ENCODE measurements at places on chromosomes 7 and 10. TPM values are rescaled to one million over a fixed set of nuclear protein-coding genes. Genes with fewer than 3 reads are reported as not detected.

- no peaks in the 10 kb centered on the region for H3K27me3 ChIP-seq
- peak; percentile 21 for DNase-seq
- no peak overlapping the region for H3K4me3 ChIP-seq
- no peaks in the 10 kb centered on the region for H3K36me3 ChIP-seq
Measured at GRCh38 chr7:103065667-103066066, 8.9 kb downstream of the FBXL13 start.

DNA sequence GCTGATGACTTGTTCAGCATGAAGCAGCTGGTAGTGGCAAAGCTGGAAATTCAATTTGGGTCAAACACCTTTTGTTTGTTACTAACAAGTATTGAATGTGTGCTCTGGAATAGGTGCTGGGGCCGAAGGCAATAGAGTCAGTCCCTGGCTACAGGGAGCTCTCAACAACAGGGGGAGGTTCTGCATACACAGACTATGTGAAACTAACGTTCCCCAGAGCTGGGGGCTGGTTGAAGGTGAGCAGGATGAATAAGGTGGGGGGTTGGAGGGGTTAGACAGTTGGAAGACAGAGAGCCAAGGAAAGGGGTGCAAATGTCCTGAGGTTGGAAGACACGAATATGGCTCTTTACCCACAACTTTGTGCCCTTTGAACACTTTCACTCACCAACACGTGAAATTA, 84.1 kb upstream of the PLPP4 start:
- peaks cover 4% of the 10 kb centered on the region for H3K27me3 ChIP-seq
- H3K36me3 ChIP-seq = no peaks in the 10 kb centered on the region
- DNase-seq = no peak

GRCh38 chr7:14800664-14801063, 101.9 kb downstream of the DGKB start:
- H3K4me1 ChIP-seq = no peaks in the 10 kb centered on the region
- no peaks in the 10 kb centered on the region for H3K27me3 ChIP-seq
- no peak overlapping the region for H3K4me3 ChIP-seq
- no peaks in the 10 kb centered on the region for H3K36me3 ChIP-seq
- DNase-seq = no peak
- no peak overlapping the region for H3K27ac ChIP-seq

Gene EGFR
- 13.5 TPM for total RNA-seq

- no peak for DNase-seq
- H3K4me3 ChIP-seq = no peak overlapping the region
- H3K36me3 ChIP-seq = no peaks in the 10 kb centered on the region
Measured at GRCh38 chr10:2772816-2773631, 294.3 kb upstream of the PFKP start.

Gene APBB1IP
- total RNA-seq = 11.9 TPM

DNA sequence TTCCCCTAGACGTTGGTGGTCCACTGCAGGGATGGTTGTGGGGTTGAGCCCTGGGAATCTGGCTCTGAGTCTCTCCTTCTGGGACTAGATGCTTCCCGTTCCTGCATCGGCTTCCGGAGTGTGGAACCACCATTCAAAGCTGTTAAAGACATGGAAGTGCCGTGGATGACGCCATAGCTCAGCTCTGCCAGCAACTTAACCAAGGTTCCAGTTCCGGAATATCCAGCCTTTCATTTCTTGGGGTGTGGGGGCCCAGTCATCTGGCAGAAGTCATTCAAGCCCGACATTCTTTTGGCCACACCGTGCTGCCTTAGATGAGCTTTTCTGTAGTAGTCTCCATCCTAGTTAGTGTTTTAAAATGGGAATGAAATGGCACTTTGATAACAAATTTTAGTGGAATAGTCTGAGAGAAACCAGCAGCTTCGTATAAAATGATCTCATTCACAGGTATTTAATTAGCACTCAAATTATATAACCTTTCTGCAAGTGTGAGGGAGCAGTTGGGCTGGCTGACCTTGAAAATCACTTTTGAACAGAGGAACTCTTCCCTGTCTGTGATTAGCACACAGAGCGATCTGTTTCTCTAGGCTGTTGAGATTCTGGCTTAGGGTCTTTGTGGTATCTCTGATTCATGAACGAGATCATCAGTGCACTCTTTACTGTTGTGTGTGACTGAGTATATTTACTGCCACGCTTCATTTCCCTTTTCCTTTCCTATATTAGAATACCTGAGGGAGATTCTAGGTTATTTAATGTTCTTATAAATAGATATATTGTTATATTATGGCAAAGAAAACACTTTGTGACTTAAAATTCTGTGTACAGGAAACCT, 19.9 kb downstream of the LMTK2 start:
- H3K4me1 ChIP-seq = peaks cover 42% of the 10 kb centered on the region
- no peaks in the 10 kb centered on the region for H3K27me3 ChIP-seq
- no peaks in the 10 kb centered on the region for H3K36me3 ChIP-seq
- peak overlapping the region; percentile 31 for H3K27ac ChIP-seq

DNA sequence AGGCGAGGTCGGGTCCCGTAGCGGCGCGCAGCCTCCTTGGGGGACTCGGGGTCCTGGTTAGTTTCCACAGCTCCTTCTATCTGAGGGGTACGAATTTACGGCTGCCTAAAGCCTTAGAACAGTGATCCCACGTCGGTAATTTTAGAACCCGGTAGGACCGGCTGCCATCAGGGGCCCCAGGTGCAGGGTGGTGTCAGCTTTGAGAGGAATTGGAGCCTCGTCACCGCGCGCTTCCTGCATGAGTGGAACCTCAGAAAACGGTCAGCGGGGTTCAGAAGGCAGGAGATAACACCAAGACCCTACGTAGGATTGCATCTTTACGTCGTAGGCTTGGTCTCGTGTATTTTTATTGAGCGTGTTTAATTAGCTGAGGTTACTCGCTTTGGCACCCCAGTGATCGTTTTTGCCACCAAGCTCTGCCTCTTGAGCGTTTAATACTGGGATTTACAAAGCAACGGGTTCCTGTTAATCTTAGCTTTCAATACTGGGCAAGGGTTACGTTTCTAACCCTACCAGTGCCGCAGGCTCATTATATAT, 443 bp downstream of the RNF32 start:
- peaks cover 2% of the 10 kb centered on the region for H3K4me1 ChIP-seq
- peak overlapping the region; percentile 71 for H3K27ac ChIP-seq
- H3K4me3 ChIP-seq = peak overlapping the region; percentile 82
- H3K27me3 ChIP-seq = peaks cover 4% of the 10 kb centered on the region
- DNase-seq = peak; percentile 9
- H3K36me3 ChIP-seq = no peaks in the 10 kb centered on the region

DNA sequence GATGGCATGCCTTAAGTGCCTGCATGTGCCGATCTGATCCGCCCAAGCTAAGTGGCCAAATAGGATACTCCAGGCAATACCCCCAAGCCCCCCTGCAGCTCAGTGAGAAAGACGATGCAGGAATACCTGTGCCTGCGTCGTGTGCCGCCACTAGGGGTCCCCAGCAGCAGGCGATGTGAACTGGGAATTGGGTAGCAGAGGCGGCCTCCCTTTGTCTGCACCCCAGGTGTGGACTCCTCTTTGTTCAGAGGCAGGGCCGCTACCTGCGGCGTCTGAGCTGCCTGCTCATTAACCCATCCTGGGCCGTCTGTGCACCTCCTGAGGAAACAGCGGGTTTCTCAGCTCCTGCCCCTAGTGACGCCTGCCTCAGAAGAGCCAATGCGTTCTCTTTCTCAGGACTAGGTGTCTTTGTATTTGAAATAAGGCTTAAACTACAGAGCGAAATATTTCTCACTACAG, 4.8 kb upstream of the CHN2 start:
- H3K27ac ChIP-seq = no peak overlapping the region
- peaks cover 24% of the 10 kb centered on the region for H3K4me1 ChIP-seq
- DNase-seq = peak; percentile 55
- H3K27me3 ChIP-seq = no peaks in the 10 kb centered on the region
- no peak overlapping the region for H3K4me3 ChIP-seq

GRCh38 chr7:30143748-30144251, 9.0 kb downstream of the MTURN start:
- H3K4me3 ChIP-seq = no peak overlapping the region
- no peak overlapping the region for H3K27ac ChIP-seq
- no peaks in the 10 kb centered on the region for H3K27me3 ChIP-seq
- peaks cover 27% of the 10 kb centered on the region for H3K4me1 ChIP-seq
- no peak for DNase-seq

- no peak overlapping the region for H3K27ac ChIP-seq
- H3K4me3 ChIP-seq = no peak overlapping the region
- DNase-seq = no peak
Measured at GRCh38 chr7:158603773-158604755, 16.4 kb upstream of the PTPRN2 start.

- peak; percentile 48 for DNase-seq
- H3K27ac ChIP-seq = no peak overlapping the region
- H3K36me3 ChIP-seq = no peaks in the 10 kb centered on the region
- H3K4me1 ChIP-seq = peaks cover 5% of the 10 kb centered on the region
Measured at GRCh38 chr10:114181971-114182370, 2.8 kb downstream of the TDRD1 start.

GRCh38 chr10:127526161-127526560, 22.9 kb upstream of the NPS start:
- H3K27ac ChIP-seq = no peak overlapping the region
- H3K4me1 ChIP-seq = no peaks in the 10 kb centered on the region
- no peaks in the 10 kb centered on the region for H3K36me3 ChIP-seq

- H3K27ac ChIP-seq = no peak overlapping the region
- peaks cover 9% of the 10 kb centered on the region for H3K4me1 ChIP-seq
- no peak for DNase-seq
- no peak overlapping the region for H3K4me3 ChIP-seq
- H3K27me3 ChIP-seq = no peaks in the 10 kb centered on the region
- no peaks in the 10 kb centered on the region for H3K36me3 ChIP-seq
Measured at GRCh38 chr7:12757443-12757842, 70.0 kb downstream of the ARL4A start.

DNA sequence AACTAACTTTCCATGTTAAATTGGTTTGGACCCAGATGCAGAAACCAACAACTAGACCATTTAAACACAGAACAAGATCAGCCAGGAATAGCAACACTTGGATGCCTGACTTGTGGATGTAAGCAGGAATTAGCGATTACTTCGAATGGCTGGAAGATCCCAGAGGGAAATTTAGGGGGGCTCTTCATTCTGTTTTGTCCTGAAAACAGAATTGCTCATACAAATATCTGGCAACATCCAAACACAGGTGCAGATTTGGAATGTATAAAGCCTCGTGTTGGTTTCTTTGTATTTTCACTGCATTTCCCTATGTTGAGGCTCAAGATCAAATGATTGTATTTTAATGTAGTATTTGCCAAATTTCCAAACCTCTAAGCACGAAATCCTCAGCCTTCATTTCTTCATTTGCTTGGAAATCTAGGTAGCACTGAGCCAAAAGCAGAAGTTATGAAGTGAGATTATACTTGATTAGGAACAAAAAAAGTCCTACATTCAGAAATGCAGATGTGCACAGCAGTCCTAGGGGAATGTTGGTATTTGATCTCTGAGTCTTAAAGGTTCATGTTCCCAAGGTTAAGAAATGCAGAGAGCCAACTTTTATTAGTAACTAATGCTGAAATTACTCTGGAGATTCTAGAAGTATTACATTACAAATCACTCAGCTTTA, 248.7 kb upstream of the TCF7L2 start:
- no peak for DNase-seq
- H3K36me3 ChIP-seq = no peaks in the 10 kb centered on the region
- H3K27ac ChIP-seq = no peak overlapping the region
- no peaks in the 10 kb centered on the region for H3K27me3 ChIP-seq
- H3K4me1 ChIP-seq = no peaks in the 10 kb centered on the region
- H3K4me3 ChIP-seq = no peak overlapping the region

Gene MRLN
- total RNA-seq = not detected

Gene LFNG
- total RNA-seq = 10.8 TPM

Gene ADAMTS14
- 0.35 TPM for total RNA-seq

Gene PAPOLB
- not detected for total RNA-seq

- peaks cover 19% of the 10 kb centered on the region for H3K4me1 ChIP-seq
- no peaks in the 10 kb centered on the region for H3K27me3 ChIP-seq
- no peaks in the 10 kb centered on the region for H3K36me3 ChIP-seq
- H3K4me3 ChIP-seq = no peak overlapping the region
- no peak overlapping the region for H3K27ac ChIP-seq
- no peak for DNase-seq
Measured at GRCh38 chr10:30825022-30825421, 195.5 kb upstream of the LYZL2 start.

GRCh38 chr10:54691331-54691730, 109.7 kb downstream of the PCDH15 start:
- no peak overlapping the region for H3K27ac ChIP-seq
- H3K4me3 ChIP-seq = no peak overlapping the region
- no peaks in the 10 kb centered on the region for H3K36me3 ChIP-seq

Gene CC2D2B
- total RNA-seq = 0.61 TPM

GRCh38 chr10:76150139-76150875, 718.9 kb downstream of the LRMDA start:
- DNase-seq = no peak
- no peaks in the 10 kb centered on the region for H3K4me1 ChIP-seq
- H3K27ac ChIP-seq = no peak overlapping the region

Gene SLC39A12
- total RNA-seq = not detected

DNA sequence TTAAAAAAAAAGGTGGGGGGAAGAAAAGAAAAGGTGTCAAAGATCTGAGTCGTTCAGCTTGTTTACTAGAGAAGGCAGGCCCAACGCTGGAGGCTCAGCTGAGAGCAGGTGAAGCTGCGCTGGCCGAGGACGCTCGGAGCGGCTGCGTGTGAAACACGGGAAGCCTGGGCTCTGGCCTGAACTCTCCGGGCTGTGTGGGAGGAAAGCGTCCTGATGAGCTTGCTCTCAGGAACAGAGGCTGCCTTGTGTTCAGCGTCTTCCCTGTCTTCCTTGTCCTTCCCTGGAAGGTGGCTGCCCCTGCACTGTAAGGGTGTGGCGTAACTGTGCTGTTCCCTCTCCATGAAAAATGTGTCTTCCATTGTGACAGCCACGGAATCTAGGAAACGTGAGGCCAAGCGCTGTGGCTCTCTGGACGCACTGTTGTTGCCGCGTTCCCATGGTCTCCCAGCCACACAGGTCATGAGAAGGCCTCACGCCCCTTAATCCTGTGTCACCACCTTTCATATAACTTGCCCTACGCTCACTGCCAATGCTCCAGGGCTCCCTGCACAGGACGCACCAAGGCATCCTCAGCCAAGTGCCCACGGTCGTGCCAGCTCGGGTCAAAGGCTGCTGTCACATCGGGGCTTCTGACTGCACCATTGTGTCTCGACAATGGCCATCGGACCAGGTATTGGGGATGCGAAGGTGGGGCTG, 15.8 kb downstream of the IL15RA start:
- no peak overlapping the region for H3K27ac ChIP-seq
- H3K36me3 ChIP-seq = peaks cover 3% of the 10 kb centered on the region
- H3K4me1 ChIP-seq = no peaks in the 10 kb centered on the region
- H3K4me3 ChIP-seq = no peak overlapping the region
- no peaks in the 10 kb centered on the region for H3K27me3 ChIP-seq

GRCh38 chr10:2817940-2818636, 249.3 kb upstream of the PFKP start:
- no peak for DNase-seq
- no peaks in the 10 kb centered on the region for H3K27me3 ChIP-seq
- H3K4me1 ChIP-seq = no peaks in the 10 kb centered on the region
- H3K4me3 ChIP-seq = no peak overlapping the region
- H3K36me3 ChIP-seq = no peaks in the 10 kb centered on the region

DNA sequence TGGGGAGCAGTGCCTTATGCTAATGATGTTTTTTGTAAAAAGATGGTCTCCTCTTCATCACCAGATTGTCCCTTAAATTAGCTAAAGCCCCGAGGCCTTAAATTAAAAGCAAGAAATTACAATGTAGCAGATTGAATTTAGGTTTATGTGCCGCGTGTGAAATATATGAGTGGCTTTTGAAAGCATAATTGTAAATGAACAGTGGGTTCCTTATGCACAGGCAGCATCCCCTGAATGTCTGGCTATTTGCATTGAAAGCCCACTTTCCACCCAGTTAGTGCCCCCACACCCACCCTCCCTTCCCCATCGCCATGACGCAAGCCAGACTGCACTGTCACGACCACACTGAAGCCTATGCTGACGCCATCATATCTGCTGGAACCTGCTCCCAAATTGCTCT, 62.4 kb upstream of the SORCS3 start:
- DNase-seq = no peak
- H3K36me3 ChIP-seq = no peaks in the 10 kb centered on the region
- H3K4me1 ChIP-seq = peaks cover 8% of the 10 kb centered on the region
- H3K27ac ChIP-seq = no peak overlapping the region

Gene CPXM2
- 4.9 TPM for total RNA-seq

Measured in heart right ventricle (tissue), 16 donors.